ENCODE measurements at places on chromosomes 1 and 21.
A peak's percentile ranks its signal among the peaks of the same experiment; 100 is the strongest.

- DNase-seq: peak; percentile 89
Observed at GRCh38 chr1:179867493-179868330, 9.9 kb downstream of the TOR1AIP2 start.

DNA sequence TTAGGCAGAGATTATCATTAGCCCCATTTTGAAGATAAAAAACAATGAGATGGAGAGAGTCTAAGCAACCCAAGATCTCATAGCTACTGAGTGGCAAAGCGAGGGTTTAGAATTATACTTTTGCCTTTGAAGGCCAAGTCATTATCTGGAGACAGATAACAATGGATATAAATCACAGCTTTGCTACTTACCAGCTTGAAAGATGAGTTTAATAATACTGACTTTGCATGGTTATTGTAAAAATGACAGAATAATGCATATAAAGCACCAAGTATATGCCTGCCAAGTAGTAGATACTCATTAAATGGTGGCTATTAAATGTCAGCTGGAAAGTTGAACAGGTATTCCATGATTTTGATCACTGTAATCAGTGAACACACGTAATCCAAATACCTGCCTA lies 241.6 kb upstream of the SGIP1 start:
- no peak for DNase-seq

GRCh38 chr1:215636258-215636965 lies 69.3 kb downstream of the KCTD3 start:
- no peak for DNase-seq

GRCh38 chr21:46110499-46111192 lies 12.7 kb downstream of the COL6A2 start:
- DNase-seq: peak; percentile 46

GRCh38 chr1:207987164-207987563 lies 76.2 kb upstream of the CD34 start:
- DNase-seq: no peak

GRCh38 chr1:96721053-96721415 lies 550 bp upstream of the PTBP2 start:
- DNase-seq: no peak

All from endodermal cell (in vitro differentiated cells).